Activated CD8-positive, alpha-beta T cell treated with anti-CD3 and anti-CD28 coated beads for 36 hours (primary cell): ENCODE measurements at places on chromosomes 5 and 9. TPM values are rescaled to one million over a fixed set of nuclear protein-coding genes. Genes with fewer than 3 reads are reported as not detected.

- H3K27ac ChIP-seq = peak overlapping the region; percentile 41
- DNase-seq = no peak
- no peaks in the 10 kb centered on the region for H3K36me3 ChIP-seq
These were observed 5.9 kb upstream of the MAPK9 start for GRCh38 chr5:180297587-180298282.

DNA sequence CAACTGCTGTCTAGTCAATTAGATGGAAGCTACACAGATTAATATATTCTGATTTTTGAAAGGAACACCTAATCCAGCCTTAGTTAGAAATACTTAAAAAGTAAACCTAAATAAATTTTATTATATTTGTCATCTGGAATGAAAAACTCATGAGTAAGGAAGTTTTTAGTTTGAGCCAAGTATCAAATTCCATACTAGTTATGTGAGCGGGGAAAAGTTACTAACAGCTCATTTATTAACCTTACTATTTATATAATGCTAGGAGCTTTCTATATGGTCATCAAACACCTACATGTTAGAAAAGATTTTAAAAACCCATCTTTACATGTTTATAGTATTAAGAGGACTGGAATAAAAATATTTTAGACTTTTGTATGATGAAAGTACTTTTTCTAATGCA lies 41.6 kb upstream of the POU5F2 start:
- H3K36me3 ChIP-seq = peaks cover 8% of the 10 kb centered on the region
- H3K4me1 ChIP-seq = no peaks in the 10 kb centered on the region
- H3K27me3 ChIP-seq = no peaks in the 10 kb centered on the region
- H3K4me3 ChIP-seq = no peak overlapping the region
- H3K27ac ChIP-seq = no peak overlapping the region

DNA sequence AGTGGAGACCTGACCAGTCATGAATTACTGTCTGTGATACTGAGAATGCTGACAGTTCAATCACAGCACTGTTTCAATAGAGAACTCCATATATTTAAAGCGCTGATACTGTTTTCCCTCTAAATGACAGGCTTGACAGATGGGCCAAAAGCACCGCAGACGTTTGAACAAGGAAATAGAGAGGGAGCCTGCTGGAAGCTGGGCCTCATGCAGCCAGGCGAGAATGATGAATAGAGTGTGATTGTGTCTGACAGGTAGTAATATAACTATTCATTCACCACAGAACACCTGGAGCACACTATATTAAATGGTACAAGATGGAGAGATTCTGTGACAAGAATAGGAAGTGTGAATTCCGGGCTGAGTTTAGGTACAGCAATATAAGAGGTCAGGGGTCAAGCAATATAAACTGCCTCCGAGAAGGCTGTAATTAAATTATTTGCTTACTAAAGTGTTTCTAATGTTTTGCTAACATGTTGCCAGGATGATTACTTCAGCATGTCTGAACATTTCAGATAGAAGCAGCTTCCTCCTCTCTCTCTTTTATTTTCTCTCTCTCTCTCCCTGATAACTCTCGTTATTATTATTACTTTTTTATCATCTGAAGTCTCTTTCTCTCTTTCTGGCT lies 297.7 kb downstream of the CSNK1G3 start:
- H3K4me3 ChIP-seq = no peak overlapping the region
- H3K4me1 ChIP-seq = no peaks in the 10 kb centered on the region
- no peaks in the 10 kb centered on the region for H3K36me3 ChIP-seq
- DNase-seq = no peak
- no peak overlapping the region for H3K27ac ChIP-seq

GRCh38 chr9:81599837-81600236 lies 89.5 kb downstream of the TLE1 start:
- no peak for DNase-seq
- no peak overlapping the region for H3K4me3 ChIP-seq
- H3K36me3 ChIP-seq = no peaks in the 10 kb centered on the region
- peaks cover 12% of the 10 kb centered on the region for H3K4me1 ChIP-seq
- H3K27ac ChIP-seq = no peak overlapping the region

DNA sequence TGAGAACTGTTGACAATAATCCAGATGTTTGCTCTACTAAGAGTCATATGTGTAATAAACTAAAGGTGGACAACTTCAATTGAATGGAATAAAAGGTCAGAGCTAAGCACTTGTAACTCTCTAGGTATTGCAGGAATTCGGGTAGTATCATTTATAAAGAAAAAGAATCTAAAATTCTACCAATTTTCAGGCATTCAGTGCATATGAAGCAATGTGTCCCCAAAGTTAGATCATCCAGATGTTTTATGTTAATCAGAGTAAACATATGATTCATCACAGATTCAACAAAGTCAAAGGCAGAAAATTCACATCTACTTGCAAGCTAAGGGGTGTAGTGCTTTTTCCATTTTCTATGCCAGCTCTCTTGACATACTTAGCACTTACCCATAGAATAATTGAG lies 477.1 kb downstream of the PDE4D start:
- peaks cover 8% of the 10 kb centered on the region for H3K27me3 ChIP-seq
- H3K4me1 ChIP-seq = no peaks in the 10 kb centered on the region
- H3K27ac ChIP-seq = no peak overlapping the region
- no peak overlapping the region for H3K4me3 ChIP-seq
- no peaks in the 10 kb centered on the region for H3K36me3 ChIP-seq
- no peak for DNase-seq

GRCh38 chr9:87149799-87150198 lies 202.5 kb upstream of the GAS1 start:
- H3K27ac ChIP-seq = no peak overlapping the region
- H3K36me3 ChIP-seq = no peaks in the 10 kb centered on the region
- no peak overlapping the region for H3K4me3 ChIP-seq
- DNase-seq = no peak
- peaks cover 38% of the 10 kb centered on the region for H3K27me3 ChIP-seq

DNA sequence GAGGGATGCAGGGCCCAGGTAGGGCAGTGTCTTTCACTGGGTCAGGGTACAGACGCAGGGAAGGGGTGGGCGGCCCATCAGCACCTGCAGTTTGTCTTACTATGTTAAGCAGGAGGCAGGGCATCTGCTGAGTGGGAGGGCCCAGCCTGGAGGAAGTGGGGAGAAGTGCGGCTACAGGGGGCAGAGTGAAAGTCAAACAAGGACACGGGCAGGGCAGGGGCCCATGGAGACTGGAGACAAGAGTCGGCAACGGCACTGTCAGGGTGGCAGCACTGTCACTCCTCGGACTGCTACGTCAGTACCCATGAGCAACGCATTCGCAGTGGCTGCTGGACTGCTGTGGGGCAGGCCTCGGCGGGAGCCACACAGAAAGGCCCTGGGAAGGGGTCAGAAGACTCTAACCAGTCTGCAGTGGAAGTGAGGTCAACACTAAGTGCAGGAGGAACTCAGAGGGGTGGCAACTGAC lies 19.7 kb downstream of the CAMSAP1 start:
- H3K4me1 ChIP-seq = peaks cover 66% of the 10 kb centered on the region
- peak overlapping the region; percentile 48 for H3K4me3 ChIP-seq
- peak; percentile 89 for DNase-seq
- H3K27me3 ChIP-seq = no peaks in the 10 kb centered on the region
- peak overlapping the region; percentile 82 for H3K27ac ChIP-seq

DNA sequence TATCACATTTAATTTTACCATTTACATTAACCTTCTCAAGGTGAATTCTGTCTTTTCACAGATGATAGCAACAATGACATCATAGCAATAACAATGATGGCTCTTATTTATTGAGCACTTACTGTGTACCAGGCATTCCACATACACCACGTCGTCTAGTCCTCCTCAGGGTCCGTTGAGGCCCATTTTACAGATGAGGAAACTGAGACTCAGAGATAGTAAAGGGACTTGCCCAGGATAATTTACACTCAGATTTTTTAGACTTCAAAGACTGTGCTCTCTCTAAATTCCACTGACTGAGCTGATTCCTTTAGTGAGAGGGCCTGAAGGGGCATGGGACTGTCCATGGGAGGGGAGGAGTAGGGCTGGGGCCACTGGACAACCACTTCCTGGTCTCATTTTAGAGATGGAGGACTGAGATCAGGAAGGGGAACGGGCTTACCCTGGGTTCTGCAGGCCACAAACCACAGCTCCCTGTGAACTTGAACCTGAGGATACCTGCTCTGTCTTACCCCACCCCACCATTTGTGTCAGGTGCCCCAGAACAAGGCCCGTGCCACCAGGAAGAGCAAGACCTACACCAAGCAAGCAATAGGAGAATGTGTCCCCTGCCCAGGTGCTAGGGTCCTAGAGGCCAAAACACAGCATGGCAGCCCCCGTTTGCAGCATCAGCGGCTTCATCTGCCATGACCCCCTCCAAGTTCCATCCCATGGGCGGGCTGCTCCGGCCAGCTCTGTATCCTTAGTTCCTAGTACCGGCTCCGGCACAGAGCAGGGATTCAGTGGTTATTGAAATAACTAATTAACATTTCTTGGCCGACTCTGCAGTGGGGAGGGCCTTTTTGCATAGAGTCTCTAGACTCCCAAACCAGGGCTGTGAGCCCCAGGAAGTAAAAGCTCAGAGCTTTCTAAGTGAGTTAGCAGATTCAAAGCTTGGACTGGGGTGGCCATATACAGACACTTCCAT lies 96.6 kb downstream of the RGS3 start:
- DNase-seq = no peak
- peaks cover 49% of the 10 kb centered on the region for H3K4me1 ChIP-seq
- peaks cover 13% of the 10 kb centered on the region for H3K36me3 ChIP-seq
- H3K27me3 ChIP-seq = no peaks in the 10 kb centered on the region

DNA sequence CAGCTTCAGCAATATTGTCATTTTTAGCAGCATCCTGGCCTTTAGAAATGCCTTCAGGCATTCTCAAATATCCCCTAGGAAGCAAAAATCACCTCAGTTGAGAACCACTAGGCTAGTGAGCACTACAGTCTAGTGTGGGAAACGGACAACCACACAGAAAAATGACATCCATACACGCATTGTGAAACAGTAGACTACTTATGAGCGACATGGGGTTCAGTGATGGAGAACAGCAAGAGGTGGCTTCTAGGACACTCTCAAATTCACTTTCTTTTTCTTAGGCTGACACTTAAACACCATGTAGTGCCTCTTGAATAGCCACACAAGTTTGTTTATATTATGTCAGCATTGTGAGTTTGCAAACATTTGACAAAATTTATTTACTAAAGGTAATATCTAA lies 203.0 kb downstream of the KDM4C start:
- no peak overlapping the region for H3K27ac ChIP-seq
- H3K27me3 ChIP-seq = no peaks in the 10 kb centered on the region
- H3K4me3 ChIP-seq = no peak overlapping the region
- H3K36me3 ChIP-seq = peaks cover 13% of the 10 kb centered on the region
- DNase-seq = no peak

GRCh38 chr5:133408322-133408721 lies 204.0 kb downstream of the FSTL4 start:
- peaks cover 9% of the 10 kb centered on the region for H3K27me3 ChIP-seq
- H3K4me1 ChIP-seq = no peaks in the 10 kb centered on the region
- DNase-seq = no peak
- no peak overlapping the region for H3K4me3 ChIP-seq
- no peak overlapping the region for H3K27ac ChIP-seq

Gene ELOVL7
- 0.18 TPM for total RNA-seq

Gene MEIKIN
- not detected for total RNA-seq

Gene HAND1
- not detected for total RNA-seq

Gene PCDHB12
- total RNA-seq = not detected
